ENCODE measurements at places on chromosomes 13 and 19.
A peak's percentile ranks its signal among the peaks of the same experiment; 100 is the strongest.

GRCh38 chr13:98909016-98909415 is 68.8 kb downstream of the DOCK9 start:
- no peak for DNase-seq

GRCh38 chr19:1489463-1490310 is 463 bp downstream of the PCSK4 start:
- DNase-seq, result no peak

DNA sequence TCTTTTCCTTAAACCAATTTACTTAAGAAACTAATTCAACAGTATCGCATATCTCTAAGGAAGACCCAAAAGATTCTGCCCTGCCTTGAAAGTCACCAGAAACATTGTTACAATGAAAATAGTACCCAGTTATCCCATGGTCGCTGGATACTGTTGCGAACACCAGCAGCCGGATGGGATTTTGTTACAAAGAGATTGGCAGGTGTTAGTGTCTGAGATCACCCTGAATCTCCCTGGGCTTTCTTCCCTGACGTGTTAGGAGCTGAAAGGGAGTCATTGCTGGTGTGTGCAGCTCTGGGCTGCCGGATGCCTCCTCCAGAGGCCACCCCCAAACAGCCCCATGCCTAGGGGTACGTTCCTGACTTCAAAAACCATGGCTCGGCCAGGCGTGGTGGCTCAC is 38.2 kb downstream of the PTPRS start:
- no peak for DNase-seq

DNA sequence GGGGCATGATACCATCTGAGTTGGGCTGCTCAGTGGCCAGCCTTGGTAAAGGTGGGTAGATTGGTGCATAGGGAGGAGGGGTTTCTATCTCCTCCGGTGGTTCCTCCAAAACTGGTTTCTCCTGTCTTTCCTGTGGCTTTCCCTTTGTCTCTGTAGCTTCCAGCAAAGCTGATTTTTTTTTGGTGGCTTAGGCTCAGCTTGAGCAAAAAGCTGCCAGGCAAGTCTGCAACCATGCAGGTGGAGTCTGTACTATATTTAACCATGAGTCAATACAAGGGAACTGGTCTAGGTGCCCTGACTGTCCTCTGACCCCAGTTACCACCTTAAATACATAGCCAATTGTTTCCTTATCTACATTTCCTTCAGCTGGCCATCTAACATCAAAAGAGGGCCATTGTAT is 64.0 kb upstream of the ZNF681 start:
- DNase-seq, result no peak

DNA sequence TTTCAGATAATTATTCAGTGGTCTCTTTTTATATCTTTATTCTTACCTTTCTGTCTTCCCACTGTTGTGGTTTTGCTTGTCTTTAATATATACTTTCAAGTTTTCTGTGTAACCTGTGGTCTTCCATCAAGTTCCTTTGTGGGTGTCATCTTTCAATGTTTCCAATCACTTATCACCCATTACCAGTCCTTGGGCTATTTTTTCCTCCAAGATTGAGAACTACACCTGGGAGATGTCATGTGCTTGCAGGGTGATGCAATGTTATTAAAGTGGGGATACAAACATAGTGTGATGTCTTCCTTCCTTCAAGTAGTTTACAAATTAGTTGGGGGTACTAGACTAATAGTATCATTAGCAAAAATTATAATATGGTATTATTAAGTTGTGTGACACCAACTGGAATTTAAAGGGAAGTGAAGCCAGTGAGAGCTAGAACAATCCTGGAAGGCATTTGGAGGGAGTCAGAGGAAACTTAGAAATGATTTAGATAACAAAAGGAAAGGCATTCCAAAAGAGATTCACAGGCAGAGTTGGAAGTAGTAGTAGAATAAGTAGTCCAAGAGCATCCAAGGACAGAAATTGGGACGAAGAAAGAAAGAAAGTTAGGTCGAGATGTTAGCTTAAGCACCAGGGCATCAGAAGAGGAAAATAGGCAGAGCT is 3.4 kb downstream of the FNDC3A start:
- DNase-seq, result no peak

GRCh38 chr19:35059006-35059798 is 17.7 kb downstream of the HPN start:
- no peak for DNase-seq

DNA sequence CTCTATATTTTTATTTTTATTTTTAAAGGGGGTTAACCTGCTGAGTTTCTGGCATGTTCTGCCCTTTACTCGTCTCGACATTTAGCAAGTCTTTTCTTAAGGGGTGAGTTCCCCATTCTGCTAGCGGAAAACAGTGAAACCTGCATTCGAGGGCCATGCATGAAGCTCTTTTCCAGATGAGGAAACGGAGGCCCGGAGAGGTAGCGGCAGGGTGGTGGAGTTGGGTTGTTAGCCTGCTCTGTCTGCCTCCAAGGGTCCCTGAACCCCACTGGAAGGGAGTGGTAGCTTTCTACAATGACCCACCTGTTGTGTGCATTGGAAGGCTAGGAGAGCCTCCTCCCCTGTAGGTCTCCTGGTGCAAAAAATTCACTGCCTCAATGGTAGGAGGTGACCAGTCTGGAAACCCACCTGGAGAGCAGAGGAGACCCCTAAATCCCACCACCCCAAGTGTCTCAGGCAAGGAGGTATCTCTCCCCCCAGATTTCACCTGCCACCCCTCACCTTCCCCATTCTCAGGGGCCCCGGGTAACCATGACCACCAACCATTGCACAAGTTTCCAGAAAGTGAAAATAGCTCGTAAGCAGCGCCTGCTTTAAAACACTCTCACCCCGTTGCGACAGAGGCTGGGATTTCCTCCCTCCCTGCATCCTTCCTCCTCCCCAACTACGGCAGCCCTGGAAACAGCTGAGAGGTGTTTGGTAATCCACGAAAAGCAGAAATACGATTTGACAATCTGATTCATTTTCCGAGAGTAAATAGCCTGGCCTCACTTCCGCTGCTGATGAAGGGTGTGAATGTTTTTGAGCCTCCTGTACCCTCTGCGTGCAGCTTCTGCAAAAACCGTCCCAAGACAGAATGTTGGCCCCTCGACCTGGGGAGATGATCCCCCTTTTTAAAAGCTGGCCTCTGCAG is 3.5 kb downstream of the KLF2 start:
- DNase-seq, result no peak

DNA sequence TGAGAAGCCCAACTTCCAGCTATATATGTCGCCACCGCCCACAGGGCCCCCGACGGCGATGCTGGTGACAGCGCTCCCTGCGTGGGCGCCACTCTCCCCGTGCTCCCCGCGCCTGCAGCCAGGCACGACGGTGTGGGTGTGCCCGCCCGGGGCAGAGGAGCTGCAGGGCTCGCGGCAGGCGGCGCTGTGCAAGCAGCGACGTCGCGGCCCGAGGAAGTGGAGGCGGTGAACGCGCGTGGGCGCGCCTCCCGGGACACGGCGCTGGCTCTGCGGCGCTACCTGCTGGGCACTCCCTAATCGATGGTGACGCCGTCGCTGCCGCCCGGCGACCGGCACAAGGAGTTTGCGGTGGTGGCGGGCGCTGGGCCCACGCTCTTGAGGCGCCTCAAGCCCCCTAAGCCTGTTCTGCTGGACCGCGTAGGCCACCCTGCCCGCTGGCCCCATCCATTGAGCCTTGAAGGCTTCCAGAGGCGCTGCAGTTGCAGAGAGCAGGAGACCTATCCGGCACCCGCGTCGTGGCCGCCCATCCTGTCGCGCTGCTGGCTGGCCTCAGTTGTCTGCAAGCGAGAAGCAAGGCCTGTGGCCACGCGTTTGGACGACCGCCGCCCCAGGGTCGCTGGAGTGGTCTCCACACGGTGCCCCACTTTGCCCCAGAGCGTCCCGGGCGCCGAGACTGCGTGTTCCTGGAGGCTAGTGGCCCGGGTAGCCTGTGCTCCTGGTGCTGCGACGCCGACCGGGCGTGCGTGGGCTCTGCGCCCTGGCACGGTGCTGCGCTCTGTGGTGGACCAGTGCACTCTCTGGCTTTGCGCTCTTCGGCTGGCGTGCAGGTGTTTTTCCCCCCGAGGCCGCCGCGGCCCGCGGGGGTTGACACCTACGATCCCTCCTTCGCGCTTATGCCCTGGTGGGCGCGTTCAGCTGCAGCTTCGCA is 23.1 kb downstream of the LRFN3 start:
- no peak for DNase-seq

DNA sequence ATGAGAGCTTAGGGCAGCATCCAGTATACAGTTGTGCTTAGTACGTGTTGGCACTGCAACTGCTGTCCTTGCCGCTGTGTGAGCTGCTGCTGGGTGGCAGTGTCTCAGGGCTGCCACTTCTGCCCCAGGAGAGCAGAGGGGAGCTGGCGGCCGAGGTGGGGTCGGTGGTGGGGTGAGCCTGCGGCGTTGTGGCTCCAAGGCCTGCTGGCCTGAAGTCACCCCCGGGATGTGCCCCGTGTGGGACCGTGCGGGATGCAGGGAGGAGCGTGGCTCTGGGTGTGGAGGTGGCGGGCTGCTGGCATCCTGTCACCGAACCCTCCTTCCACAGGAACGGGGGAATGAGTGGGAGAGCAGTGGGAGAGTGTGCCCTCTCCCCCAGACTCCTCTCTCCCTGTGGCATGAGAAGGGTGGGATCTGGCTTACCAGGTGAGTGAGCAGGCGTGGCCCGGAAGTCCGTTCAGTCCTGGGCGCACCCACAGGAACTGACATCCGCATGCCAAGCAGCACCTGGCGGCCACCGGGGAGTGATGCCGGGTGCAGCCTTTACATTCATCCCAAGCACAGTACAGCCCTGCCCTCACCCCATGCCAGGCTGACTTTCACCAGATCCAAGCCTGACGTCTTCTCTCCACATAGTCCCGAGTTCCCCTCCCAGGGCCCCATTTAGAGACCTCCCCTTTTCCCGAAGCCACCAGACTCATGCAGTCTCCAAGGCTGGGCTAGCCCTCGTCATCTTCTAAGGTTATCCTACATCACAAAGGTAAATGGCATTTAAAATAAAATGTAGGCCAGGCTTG is 26.6 kb downstream of the MCF2L start:
- DNase-seq, result no peak

DNA sequence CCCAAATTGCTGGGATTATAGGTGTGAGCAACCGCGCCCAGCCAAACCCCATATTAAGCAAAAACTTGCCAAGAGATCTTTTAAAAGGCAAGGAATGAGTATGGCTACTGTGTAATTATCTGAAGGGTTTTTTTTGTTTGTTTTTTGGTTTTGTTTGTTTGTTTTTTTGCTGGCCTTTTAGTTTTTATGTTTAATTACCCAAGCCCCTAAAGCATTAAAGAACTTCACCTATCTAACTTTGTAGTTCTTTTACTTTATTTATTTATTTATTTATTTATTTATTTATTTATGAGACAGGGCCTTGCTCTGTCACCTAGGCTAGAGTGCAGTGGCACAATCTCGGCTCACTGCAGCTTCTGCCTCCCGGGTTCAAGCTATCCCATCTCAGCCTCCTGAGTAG is 40.3 kb upstream of the GARRE1 start:
- DNase-seq, result no peak

DNA sequence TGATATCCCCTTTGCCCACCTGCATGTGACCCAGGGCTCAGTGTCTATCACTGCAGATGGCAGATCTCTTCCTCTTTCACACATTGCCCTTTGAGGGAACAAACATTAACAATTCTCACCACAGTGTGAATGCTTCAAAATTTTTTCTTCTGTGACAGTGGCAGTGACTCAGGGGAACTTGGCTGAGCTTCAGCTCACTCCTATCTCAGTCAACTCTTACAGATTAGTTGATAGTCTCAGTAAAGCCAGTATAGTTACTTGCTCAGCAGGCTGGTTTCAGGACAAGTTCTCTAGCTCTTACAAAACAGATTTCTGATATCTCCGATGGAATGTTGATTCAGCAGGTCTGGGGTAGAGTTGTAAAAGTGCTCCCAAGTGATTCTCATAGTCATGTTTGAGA is 166.9 kb downstream of the DLEU7 start:
- peak; percentile 83 for DNase-seq

DNA sequence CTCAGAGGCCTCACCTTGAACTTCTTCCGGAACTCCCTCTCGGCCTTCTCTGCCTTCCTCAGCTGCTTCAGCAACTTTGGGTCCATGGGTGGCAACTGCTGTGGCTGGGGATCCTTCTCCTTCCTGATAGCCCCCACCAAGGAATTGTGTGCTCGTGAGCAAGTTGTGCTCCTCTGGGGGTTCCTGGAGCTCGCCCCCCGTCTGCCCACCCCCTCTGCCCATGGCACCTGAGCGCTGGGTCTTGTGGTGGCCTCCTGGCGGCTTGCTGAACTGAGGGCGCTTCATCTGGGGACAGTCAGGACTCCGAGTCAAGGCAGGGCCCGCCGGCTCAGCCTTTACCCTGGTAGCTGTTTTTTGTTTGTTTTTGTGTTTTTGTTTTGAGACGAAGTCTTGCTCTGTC is 11.6 kb downstream of the PRAM1 start:
- no peak for DNase-seq

GRCh38 chr19:50890422-50891252 is 17.4 kb downstream of the KLK2 start:
- DNase-seq, result peak; percentile 27

- no peak for DNase-seq
These were observed 127.5 kb upstream of the OBI1 start for GRCh38 chr13:78786459-78786858.

GRCh38 chr19:49309087-49309486 is 15.9 kb downstream of the SLC6A16 start:
- no peak for DNase-seq

DNA sequence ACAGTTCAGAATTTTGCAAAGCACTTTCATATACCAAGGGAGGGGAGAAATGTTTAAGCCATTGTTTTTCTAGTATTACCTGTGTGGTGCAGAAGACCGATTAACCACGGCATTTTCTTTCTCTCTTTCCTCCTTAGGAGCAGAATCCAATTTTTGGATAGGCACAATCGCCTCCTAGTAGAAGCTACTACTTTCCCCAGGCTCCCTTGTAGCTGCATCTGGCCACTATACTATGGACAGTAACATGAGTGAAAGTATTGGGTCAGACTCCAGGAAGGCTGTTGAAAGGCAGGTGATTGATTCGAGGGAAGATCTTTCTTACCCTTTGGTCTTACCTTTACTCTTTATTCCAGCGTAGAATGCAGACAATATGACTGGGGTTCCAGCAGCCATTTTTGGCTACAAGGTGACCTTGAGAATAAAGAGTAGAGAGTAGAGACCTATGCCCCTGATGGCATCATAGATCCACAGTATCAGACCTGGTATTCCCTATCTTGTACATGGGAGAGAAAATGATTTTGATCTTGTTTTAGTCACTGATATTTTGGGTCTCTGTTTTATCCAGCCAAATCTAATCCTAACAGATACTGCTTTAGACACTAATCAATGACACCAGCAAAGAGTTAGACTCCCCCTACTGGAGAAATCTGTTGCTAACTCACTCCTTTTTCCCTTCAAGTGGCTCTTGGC is 77.0 kb downstream of the LRRC63 start:
- DNase-seq, result peak; percentile 10

- no peak for DNase-seq
These were observed 27.6 kb upstream of the USP12 start for GRCh38 chr13:27199211-27199610.

DNA sequence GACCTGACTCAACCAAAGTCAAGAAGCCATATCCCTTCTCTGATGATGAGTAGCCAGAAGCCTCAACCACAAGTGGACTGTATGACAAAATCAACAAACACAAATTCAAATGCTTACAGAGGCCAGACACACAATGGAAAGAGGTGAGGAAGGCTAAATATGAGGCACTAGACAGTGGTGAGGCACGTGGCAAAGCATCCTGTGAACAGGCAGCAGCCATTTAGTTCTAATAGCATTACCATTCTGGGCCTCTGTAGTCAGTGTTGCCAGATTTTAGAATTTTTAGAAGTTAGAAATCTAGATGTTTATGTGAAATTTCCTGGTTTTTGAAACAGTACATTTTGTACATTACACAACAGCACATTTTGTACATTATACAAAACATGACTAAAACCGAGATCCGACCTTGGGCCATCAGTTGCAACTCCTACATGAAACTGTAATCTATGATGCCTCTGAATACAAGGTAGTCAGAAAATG is 403.3 kb downstream of the COG6 start:
- no peak for DNase-seq
